ENCODE measurements at places on chromosomes 6 and 20.

DNA sequence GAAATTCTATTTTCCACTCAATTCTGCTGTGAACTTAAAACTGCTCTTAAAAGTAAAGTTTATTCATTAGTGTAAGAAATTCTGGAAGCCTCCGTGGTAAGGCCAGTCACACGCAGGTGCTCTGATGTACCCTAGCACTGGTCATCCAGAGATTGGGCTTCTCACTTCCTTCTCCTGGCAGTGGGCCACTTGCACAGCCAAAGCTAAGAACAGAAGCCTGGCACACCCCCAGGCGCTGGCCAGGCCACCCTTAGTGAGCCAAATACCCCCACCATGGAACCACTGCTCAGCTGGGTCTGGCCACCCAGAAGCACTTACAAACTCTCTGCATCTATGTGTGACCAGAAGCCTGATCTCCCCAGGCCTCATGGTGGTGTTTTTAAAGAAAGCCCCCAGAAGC, 35.3 kb upstream of the ARFGEF2 start:
- no peak for DNase-seq

DNA sequence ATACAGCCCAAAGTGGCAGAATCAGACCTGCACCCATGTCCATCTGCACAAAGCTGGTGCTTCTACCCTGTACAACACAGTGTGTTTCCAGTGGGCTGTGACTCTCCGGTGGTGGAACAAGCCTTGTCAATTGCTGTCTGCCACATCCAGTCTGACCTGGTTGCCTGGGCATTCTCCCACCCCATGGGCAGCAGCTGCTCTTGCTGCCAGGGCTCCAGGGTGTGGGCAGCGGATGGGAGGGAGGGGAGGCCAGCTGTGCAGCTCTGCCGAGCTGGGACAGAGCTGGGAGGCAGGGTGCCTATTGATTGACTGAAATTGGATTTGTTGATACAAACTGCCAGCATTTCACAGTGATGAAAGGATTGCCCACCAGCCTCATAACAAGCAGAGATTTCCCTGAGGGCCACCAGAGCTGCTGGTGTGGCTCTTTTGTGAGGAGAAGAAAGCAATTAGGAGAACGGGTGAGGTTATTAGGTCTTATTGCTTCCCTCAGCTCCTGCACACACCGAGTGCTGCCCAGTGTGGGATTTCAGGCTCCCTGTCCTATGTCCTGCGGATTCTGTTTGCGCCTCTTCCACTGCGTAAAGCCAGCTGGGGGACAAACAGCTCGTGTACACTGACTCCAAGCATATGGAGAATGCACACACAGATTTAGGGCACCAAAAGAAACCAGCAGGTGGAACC, 150.8 kb downstream of the NRN1 start:
- DNase-seq = no peak

DNA sequence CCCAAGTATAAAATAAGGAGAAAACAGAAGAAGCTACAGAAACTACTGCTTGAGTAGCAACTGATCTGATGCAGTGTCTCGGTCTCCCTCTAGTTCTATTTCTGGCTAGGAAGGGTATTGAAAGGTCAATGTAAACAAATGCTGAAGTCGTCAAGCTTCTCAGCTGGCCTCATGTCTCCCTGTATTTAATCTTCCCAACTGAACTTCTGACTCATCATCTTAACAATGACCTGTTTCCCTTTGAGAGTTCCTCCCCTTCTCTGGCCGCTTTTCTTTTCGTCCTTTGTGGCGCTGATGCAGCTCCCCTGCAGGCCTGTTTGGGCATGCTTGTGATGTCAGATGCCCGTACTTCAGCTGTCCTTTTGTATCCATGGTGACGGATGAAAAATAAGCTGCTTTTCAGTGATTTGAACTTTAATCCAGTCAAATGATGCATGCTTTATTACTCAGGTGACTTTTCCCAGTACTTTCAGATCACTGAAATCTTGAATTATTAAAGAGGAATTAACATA, 7.8 kb upstream of the LCA5 start:
- no peak for DNase-seq

- DNase-seq = no peak
These were observed 85.1 kb downstream of the NCOA3 start for GRCh38 chr20:47586649-47587294.

DNA sequence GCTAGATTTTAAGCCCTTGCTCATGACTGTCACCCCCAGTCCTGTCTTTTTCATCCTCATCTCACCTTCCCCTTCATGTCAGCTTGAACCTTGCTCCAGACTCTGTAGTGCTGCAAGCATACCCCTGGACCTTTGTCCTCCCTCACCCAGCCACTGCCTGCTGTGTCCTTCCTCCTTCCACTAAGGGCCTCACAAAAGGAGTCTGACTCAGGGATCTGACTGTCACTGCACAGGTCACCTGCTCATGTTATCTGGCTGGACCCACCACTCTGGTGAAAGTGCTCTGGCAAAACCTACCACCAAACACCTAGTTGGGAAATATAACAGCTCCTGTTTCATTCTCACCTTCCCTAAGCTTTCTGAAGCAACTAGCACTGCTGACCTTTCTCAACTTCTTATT, 151.4 kb downstream of the INSM1 start:
- no peak for DNase-seq
